Activated T-helper 17 cell treated with anti-CD3 and anti-CD28 coated beads, Interleukin-2, amount 50 U/mL, for 72 hours (primary cell): ENCODE measurements at places on chromosomes 1 and 21.

- no peak for ATAC-seq
These were observed 3.7 kb upstream of the TMEM39B start for GRCh38 chr1:32068957-32069588.

DNA sequence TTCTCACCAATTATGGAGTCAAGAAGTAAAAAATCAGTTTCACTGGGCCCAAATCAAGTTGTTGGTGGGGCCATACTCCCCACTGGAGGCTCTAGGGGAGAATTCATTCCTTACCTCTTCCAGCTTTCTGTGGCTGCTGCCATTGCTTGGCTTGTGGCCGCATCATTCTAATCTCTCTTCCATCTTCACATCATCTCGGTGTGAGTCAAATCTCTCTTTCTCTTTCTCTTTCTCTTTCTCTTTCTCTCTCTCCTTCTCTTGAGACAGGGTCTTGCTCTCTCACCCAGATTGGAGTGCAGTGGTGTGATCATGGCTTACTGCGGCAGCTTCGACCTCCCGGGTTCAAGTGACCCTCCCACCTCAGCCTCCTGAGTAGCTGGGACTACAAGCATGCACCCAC, 28.1 kb downstream of the FAM89A start:
- ATAC-seq: peak; percentile 53

DNA sequence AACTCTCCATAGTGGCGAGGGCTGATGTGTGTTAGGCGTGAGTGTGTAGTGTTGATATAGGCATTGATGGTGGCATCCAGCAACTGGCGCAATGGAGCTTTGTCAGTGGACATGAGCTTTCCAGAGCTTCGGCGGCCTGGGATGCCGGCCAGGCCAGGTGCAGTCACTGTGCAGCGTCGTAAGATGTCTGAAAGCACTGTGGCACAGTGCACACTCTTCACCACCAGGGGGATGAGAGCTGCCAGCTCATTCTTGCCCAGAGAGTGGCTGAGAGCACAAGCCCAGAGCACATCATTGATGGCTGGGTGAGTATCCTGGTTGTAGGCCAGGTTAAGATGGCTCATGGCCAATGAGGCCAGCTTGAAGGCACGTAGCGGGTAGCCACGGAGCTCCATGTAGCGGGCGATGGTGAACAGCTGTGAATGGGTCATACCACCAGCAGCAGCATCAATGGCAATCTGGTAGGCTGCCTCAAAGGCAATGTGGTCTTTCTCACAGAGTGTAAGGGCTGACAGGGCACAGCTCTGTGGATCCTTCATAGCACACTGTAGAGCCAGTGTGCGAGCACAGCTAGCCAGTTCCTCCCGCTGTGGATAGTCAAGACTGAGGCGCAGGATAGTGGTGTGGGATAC, 6.7 kb downstream of the UROD start:
- peak; percentile 93 for ATAC-seq

- peak; percentile 13 for ATAC-seq
These were observed 129.8 kb downstream of the TBX19 start for GRCh38 chr1:168410464-168410863.
